Esophagus squamous epithelium (tissue), 5 donors: ENCODE measurements at places on chromosomes 4 and X.

DNA sequence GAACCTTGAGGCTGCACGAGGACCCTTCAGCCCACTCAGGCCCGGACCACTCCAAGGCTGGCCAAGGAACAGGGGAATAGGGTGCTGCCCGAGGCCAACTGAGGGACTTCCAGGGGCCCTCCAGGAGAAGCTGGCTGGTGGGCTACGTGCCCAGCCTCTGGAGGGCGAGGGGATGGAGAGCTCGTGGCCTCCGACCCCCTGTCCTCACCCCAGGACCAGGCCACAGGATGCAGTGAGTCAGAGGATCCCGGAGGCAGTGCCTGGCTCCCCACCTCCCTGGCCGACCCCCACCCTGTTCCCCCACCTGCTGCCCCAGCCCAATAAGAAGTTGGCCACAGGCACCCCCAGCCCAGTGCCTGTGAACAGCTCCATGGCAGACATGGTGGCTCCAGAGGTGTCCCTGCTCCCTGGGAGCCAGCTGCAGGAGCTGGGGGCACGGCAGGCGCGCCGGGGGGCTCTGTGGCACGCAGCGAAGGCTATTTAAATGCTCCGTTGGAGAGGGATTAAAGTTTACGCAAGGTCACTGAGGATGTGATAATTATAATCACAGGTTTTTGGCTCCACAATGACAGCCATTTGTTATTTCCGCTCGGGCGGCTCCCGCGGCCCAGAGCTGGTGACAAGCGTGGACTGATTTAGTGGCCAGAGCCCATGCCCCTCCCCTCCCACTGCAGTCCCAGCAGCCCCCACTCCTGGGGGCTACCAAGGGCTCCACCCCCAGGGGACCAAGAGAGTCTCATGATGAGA, 95.7 kb upstream of the NKX1-1 start:
- no peak for DNase-seq

DNA sequence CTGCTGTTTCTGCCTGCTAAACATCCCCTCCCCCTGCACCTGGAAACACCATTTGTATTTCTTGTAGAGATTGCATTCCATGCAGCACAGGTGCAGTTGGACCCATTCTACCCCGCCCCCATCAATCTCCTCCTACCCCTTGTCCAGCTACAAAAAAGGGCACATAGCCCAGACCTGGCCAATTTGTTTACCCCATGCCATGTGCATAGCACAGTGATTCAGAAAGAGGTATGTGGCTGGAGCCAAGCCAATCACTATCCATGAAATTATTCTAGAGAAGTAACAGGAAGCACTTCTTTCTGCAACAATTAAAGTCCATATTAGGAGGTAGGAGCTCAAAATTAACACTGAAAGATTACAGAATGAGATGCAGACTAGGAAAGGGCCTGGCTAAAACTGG, 20.2 kb upstream of the TMEM184C start:
- DNase-seq, result no peak

- no peak for DNase-seq
Observed at GRCh38 chrX:79371640-79372039, 4.5 kb upstream of the ITM2A start.

- no peak for DNase-seq
Observed at GRCh38 chr4:2652415-2653160, 103.5 kb downstream of the TNIP2 start.

DNA sequence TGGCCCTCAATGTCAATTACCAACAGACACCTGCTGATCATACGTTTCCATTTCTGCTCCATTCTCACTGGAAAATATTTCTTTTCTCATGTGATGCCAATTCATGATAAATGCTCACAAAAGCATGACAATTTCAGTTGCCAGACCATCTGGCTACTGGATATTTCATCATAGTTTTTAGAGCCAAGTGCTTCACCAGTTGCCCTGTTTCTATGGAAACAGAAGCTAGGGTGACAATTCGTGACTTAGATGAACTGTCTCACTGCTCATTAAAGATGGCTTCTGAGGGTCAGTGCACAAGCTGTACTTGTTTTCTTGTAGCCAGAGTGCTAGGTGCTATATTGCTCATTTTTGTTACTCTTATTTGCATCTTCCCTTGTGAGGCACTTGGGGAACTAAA, 184.9 kb downstream of the COMMD8 start:
- DNase-seq, result no peak

GRCh38 chr4:3532751-3533422, 665 bp upstream of the LRPAP1 start:
- no peak for DNase-seq

GRCh38 chr4:40056716-40057585, at the start of gene N4BP2:
TSS of gene N4BP2 (plus strand) at chr4:40056850. CDS start at chr4:40097341, 40,491 bp downstream.
- DNase-seq, result peak; percentile 34

DNA sequence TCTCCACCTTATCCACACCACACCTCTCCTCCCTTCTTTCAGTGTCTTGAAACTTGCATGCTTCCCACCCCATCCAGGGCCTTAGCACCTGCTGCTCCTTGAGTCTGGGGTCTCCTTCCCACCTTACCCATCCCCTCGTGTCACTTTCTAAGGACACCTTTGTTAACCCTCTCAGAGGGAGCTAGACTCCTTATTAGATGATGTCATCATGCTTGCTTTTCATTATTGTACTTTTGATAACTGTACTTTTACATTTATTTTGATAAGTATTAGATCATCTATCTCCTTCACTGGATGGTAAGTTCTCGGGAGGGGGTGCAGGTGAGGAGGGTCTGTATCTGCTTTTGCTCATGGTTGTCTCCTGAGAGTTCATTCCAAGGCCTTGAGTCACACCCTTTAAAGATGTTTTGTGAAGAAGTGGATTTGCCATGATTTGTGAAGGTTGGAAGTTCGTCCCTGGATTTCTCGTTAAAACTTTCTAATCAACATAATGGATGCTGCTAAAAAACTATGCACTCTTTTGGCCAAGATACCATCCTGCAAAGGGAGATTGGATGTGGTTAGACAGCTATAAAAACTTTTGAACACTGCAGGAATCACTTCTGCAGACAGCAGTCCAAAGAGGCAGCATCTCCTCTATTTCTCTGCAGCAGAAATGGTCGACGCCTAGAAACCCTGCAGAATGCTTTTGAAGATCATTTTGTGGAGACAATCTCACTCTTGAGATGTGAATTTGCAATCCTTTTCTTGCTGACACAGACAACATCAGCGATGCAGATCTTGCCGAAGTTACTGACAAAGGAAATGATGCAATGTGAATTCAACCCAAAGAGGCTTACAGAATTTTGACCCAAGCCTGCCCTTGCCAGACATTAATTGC, 69.6 kb downstream of the ENPP6 start:
- DNase-seq, result no peak

DNA sequence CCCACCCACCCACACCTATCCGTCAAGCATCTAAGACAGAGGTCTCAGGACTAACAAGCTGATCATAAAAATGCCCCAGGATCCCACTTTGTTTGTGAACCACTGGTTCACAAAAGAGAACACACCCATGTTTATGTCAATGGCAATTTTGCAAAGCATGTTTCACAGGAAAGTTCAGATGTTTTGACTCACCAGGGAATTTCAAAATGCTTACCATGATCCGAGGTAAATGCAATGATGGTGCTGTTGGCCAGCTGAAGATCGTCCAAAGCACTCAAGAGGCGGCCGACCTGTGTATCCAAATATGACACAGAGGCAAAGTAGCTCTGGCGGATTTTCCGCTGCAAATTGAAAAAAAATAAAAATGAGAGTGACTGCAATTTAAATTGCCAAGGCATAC, 15.0 kb downstream of the IDS start:
- DNase-seq, result no peak

DNA sequence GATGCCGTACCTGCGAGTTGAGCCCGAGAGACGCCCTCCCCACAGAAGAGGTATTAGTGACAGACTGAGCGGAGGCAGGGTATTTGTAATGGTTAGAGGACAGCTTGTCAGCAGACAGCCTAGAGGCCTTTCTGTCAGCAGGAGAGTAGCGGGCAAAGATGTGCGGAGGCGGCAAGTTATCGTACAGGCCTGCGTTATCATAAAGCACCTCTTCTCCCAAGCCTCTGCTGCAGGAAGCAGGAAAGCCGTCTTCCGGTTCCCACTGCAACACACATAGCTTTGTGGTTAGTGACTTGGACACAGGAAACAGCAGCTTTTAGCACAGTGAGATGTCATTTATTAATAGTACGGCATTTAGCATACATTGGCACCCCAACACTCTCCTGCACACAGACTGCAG, 158.3 kb downstream of the AFAP1 start:
- no peak for DNase-seq

DNA sequence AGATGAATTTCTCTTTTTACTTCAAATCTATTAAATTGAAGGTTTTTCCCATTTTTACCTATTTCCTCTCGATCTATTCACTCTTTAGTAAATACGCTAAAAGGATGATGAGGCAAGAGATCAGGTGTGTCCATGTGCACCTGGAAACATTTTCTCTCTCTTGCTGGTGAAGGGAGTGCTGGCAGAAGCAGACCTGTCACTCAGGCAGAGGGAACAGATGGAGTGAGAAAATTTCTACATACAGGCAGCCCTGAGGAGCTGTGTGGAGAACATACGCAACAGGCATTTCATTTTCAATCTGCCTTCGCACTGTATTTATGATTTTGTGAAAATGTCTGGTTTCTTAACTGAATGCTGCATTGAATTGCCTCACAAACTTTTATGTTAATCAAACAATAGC, 249.5 kb downstream of the GPM6A start:
- no peak for DNase-seq

- no peak for DNase-seq
Observed at GRCh38 chr4:165207016-165207430, 338 bp upstream of the KLHL2 start.

DNA sequence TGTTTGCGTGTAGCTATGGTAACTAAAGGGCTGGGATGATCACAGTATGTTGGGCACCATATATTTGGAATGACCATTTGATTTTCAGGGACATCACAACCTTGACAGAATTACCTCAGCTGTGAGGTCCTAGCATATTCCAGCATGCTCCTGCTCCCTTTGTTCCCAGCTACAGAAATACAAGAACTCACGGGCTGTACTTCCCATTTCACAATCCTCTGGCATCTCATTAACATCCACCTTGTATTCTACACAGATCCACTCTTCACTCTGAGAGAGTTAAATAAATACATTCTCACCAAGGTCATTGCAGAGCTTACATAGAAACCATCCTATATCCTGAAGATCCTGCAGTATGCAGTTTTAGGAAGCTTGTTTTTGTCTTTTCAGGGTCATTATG, 169.7 kb downstream of the FRMPD4 start:
- no peak for DNase-seq

DNA sequence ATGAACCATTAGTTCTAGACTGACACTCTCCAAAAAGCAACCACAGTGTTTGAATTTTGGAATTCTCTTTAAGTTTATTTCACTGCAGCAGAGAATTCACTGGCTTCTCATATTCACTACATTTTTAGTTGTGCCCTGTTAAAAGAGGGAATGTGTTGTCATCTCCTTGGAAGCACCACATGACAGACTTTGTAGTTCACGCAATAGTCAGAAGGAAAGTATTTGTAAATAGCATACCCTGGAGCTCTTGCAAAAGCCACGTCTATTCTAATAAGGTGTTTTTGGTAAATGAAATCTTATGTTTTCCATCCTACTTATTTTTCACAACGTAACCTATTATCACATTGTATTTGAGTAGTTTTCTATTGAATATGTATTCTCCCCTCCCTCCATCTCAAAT, 25.8 kb downstream of the DOCK11 start:
- DNase-seq, result no peak

DNA sequence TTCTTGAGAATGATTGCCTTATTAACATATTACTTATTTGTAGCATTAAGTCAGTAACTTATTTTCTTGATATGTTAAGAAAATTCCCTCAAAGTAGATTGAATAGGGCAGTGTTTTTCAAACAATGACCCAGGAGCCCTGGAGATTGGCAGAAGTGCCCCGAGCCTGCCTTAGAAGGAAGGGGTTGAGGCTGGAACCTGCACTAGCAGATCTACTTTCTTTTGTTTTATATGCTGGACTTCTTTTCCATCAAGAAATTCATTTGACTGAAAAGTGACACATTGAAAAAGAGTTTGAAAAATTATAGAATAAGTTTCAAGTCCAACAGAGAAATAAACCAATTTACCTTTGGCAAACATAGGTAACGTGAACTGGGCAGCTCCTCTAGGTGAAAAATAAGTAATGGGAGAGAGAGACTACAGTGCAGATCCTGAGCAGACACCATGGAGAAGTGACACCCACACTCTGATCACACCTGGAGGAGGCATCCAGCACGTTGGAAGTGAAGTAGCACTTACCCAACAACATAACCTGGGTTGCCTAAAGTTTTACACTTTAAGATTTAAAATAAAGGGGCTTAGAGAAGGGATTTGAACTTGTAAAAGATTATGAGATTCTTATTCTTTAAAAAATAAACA, 18.6 kb downstream of the ARSJ start:
- DNase-seq, result no peak

GRCh38 chr4:87114245-87115062, 106.0 kb downstream of the KLHL8 start:
- DNase-seq, result no peak
